Activated T-cell treated with anti-CD3 and anti-CD28 coated beads for 48 hours (primary cell): ENCODE measurements at places on chromosomes 11 and 22.

GRCh38 chr11:13333456-13333957 is 55.9 kb downstream of the BMAL1 start:
- DNase-seq = no peak

GRCh38 chr11:64989416-64989815 is 7.4 kb downstream of the BATF2 start:
- no peak for DNase-seq

DNA sequence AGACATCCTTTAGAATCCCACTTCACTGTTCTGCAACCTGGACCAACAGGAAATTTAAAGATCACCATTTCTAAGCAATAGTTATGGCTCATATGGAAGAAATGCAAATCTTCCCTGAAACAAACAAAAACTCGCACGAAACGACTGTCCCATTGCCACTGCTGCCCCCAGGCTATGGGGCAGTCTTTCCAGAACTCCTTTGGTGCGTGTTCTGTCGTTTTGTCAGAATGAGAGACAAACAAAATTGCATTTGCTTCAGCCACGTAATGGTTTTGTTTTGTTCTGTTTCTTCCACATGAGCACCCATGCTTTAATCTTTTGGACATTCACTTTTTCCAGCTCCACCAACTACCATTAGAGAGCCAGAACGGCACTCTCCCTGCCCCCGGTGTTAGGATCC is 10.8 kb upstream of the FBLN1 start:
- DNase-seq = no peak

DNA sequence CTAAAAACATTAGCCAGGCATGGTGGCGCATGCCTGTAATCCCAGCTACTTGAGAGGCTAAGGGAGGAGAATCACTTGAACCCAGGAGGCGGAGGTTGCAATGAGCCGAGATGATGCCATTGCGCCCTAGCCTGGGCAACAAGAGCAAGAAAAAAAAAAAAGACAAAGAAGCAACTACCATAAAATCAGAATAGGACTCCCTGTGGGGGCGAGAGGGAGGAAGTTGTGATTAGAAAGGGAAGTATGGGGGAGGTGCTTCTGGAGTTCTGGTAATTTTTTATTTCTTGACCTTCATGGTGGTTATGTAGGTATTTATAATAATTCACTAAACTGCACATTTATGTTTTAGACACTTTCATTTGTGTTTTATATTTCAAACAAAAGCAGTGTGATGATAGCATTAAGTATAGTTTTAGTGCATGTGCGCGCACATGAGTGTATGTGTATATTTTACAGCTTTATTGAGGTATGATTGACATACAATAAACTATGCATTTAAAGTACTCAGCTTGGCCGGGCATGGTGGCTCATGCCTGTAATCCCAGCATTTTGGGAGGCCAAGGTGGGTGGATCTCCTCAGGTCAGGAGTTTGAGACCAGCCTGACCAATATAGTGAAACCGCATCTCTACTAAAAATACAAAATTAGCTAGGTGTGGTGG is 43.5 kb downstream of the SIK2 start:
- no peak for DNase-seq

- no peak for DNase-seq
Measured at GRCh38 chr11:16854979-16855378, 116.5 kb downstream of the C11orf58 start.

DNA sequence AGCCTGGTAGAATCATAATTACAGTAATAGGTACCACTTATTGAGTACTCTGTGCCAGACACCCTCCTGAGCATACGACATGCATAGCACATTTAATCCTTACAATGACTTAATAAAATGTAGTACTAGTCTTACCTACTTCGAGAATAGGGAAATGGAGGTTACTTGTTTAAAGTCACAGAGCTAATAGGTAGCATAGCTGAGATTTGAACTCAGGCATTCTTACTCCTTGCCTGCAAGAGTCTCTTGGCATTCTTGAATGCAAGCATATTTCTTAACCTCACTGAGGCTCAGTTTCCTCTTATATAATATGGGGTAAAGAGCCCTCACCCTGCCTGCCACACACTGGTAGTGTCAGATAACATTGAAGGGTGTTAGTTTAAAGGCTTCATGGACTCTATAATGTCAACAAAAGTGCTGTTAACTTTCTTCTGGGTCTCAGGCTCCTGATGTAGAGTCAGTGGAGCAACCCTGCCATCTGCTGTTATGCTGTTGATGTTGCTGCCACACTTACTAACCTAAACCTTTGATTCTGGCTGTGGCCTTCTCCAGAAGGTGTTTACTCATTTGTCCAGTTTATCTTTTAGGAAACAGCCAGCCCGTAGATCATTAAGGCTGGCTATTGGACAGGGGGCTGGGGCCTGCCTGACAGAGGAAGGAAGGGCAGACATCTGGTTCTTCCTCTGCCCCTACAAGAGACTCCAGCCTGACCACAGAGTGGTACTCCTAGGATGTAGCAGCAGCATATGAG is 18.9 kb downstream of the LIMK2 start:
- DNase-seq = no peak

DNA sequence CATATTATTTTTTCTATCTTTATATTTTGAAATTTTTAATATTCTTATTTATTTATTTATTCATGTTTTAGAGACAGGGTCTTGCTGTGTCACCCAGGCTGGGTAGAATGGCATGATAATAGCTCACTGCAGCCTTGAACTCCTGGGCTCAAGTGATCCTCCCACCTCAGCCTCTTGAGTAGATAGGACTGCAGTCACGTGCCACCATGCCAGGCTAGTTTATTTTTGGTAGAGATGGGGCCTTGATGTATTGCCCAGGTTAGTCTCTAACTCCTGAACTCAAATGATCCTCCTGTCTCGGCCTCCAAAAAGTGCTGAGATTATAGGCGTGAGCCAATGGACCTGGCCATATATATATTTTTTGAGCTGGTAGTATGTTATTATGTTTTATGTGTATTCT is 2.4 kb upstream of the SPDYC start:
- no peak for DNase-seq

DNA sequence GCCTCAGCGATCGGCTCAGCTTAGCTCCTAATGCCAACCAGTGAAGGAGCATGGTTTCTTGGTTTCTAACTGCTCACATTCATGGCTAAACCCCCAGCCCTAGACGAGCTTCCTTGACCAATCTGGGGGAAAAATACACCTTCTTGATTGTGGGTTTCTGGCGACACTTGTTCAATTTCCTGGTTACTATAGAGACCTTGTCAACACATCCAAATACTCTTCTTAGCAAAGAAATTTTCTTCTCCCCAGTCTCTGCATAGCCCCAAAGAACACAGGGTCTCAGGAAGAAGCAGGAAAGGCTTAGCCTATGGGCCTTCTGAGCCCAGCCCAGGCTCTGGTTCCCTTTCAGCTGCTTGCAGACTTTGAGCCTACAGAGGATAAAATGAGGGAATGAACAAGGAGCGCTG is 88.5 kb upstream of the SYT13 start:
- DNase-seq = no peak

GRCh38 chr11:116473790-116474346 is 298.9 kb downstream of the BUD13 start:
- no peak for DNase-seq

- DNase-seq = no peak
Measured at GRCh38 chr11:31810779-31811647, at the start of gene PAX6. PAX6 (minus strand) TSS chr11:31811322; CDS start chr11:31806411, 4,911 bp downstream.

DNA sequence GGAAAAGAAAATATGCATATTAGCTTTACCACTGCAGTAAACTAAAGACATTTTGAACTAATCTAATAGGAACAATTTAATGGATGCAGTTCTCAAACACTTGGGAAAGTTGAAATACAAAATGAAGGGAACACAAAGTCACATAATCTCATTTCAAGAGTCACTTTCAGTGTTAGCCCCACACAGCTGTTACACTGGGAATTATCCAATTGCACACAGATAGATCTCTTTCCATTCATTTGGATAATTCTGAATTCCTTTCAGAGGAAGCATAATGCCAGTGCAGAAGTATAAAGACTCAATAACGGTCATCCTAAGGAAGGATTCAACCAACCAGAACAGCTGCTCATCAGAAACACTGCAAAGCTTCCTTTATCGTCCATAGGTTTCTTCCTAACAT is 173.3 kb downstream of the GRIA4 start:
- no peak for DNase-seq

DNA sequence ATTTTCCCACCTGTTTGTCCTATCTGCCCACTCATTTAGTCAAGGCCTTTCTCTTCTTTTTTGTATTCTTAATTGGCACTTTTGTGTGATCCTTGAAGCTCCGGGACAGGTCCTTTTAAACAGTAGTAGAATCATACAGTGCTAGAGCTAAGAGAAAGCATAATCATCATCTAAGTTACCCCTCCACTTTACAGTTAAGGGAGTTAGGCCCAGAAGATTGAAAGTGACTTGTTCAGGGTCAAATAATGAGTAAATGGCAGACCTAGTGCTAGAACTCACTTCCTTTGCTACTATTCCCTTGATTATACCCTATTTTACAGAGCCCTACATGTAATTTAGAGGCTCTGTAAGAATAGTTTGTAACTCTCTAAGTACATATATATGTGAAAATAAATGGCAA is 2.5 kb downstream of the USP47 start:
- no peak for DNase-seq

GRCh38 chr22:30208631-30209603 is 37.6 kb downstream of the LIF start:
- DNase-seq = no peak

- DNase-seq = no peak
Measured at GRCh38 chr11:76758311-76758710, 24.8 kb upstream of the TSKU start.

DNA sequence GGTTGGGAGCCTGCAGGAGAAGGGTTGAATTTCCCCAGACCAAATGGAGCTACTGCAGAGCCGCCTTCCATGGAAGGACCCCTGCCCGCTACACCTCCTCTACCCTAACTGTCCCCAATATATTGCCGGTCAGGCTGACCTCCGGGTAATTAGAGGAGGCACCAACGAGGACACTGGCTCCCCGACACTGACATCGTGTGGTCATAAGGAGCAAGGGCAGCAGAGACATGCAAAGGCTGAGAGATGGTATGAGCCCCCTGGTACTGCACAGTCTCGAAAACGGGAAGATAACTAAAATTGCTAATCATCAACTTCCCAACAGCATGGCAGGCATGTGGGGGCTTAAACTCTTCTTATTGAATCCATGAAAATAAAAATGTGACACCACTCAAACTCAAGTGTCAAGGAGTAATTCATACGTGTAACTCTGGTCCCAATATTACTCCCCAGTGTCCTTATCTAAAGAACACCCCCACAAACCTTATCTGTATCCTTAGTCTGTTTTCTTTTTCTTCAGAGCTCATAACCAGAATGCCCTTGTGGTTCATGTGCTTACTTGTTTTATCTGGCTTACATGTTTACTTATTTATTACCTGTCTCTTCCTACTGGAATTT is 4.4 kb downstream of the CAVIN3 start:
- DNase-seq = peak; percentile 25

- no peak for DNase-seq
Measured at GRCh38 chr11:133258751-133259150, 273.6 kb downstream of the OPCML start.

DNA sequence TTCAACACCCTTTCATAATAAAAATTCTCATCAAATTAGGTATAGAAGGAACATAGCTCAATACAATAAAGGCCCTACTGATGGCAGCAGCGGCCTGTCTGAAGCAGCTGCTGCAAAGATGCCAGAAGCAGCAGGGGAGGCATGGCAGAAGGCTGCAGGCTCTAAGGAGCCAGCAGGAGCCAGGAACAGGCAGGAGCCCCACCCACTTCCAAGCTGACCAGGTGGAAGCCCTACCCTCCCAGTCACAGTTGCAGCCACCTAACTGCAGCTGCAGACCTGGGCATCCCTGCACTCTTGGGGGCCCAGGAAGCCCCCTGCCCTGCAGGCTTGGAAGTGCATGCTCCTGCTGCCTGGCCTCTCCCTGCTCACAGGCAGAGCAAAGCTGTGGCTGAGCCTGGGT is 18.2 kb upstream of the OR6A2 start:
- no peak for DNase-seq

DNA sequence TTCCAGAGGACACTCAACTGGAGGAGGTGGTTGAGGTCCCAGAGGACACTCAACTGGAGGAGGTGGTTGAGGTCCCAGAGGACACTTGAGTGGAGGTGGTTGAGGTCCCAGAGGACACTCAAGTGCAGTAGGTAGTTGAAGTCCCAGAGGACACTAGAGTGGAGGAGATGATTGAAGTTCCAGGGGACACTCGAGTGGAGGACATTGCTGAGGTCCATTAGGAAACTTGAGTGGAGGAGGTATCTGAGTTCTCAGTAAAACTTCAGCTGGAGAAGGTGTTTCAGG is 39.7 kb downstream of the ZNF195 start:
- DNase-seq = no peak

DNA sequence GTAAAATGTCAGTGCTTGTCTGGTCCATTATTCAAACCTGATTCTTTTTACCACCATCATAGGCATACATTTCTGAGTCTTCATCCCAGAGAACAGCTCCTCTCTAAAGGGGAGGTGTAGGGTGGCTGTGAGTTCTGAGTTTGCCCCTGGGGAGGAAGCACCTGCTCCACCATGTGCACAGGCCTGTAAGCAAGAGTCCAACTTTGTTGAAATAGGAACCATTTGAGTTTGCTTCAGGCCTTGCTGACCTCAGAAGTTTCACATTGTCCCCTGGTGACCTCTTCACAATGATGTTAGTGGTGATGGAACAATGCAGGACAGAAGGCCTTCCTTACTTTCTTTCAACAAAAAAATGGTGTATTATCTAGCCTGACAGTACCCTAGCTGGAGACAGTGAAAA is 54.6 kb upstream of the TOP3B start:
- no peak for DNase-seq

GRCh38 chr11:23539556-23539955 is 679.3 kb upstream of the CCDC179 start:
- no peak for DNase-seq

DNA sequence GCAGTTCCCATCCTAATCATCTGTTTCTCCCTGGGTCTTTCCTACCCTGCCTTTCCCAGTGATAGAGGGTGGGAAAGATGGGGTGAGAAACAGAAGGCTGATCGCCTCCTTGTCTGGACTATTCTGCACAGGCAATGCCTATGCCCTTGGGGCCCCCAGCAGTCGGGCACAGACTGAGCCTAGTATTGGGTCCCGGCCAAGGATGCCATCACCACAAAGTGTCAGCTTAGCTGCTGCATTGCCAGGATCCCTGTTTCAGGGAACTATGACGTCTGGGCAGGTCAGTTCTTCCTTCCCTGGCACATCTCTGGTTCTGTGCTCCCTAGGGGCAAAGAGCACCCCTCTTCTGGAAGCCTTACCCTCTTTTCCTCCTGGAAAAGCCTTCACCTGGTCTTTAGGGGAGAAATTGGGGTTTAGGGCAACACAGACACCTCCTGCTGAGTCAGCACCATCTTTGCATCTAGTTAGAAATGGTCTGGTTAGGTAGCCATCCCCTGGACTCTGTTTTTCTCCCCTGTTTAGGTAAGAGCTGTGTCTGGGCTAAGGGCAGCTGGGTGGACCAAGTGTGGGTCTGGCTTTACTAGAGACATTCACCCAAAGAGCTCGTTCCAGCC is 2.1 kb downstream of the ADAMTS8 start:
- DNase-seq = no peak
